ENCODE measurements at places on chromosomes 5 and 9.
A peak's percentile ranks its signal among the peaks of the same experiment; 100 is the strongest.

DNA sequence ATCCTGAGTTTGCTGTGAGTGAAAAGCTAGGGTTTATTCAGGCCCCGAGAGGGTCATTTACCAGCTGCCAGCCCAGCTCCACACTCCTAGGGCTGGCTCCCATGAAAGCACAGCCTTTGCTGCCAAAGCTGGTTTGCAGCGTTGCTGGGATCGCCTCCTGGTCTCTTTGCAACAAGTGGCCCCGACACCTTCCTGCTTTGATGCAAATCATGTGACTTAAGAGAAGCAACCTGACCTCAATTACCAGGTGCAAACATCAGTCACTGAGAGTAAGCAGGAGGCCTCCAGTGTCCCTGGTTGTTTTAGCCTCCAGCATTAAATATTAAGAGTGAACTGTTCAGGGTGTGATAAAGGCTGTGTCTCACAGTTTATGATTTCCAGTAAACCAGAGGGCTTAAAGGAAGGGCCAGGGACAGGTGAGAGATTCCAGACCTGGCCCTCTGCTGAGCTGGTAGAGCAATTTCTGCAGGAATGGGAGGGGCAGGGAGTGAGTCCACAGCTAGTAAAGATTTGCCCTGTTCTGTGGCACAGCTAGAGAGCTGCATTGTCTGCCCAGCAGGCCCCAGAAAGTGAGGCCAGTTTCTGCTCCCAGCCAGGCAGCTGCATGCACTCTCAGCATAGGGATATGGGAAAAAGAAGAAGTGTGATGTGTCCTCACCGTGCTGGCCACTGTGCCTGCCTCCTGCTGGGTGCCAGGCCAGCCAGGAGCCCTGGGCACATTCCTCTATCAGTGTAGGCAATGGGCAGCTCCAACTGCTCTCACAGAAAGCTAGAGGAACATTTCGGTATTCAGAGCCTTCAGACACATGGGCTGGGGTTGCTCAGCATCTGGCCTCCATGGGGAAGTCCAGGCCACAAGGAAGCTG, 58.0 kb downstream of the SLC22A5 start:
- DNase-seq: no peak

DNA sequence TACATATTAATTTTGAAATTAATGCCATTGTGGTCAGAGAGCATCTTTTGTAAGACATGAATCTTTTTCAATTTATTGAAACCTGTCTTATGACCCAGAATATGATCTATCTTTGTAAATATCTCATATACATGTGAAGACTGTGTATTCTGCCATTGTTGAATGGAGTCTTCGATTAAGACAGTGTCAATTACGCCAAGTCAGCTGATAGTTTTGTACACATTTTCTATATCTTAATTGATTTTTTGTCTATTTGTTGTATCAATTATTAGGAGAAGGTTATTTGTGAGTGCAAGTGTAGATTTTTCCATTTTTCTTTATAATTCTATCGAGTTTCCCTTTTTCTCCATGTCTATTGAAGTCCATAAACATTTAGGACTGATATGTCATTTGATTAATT, 471.6 kb downstream of the MED10 start:
- DNase-seq: no peak

DNA sequence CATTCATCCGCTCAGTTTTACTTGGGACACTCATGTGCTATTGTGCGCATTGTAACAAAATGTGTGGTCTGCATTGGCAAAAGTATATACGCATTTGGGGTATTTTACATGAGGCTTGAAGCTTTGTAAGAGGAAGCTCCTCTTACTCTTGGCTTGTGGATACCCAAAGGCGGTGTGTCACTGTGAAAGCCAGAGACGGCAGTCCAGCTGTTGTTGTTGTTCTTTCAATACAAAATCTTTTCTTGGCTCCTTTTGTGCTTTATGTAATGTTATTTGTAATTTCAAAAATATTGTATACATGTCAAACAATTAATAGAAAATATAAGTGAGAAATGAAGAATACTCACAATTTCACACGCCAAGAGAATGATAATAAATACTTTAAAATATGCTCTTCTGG, 128.3 kb upstream of the MOCS2 start:
- DNase-seq: no peak

- DNase-seq: no peak
Observed at GRCh38 chr9:78871452-78872331, 574.8 kb downstream of the PSAT1 start.

- no peak for DNase-seq
Observed at GRCh38 chr9:93451849-93452709, 594 bp downstream of the FAM120A start.

DNA sequence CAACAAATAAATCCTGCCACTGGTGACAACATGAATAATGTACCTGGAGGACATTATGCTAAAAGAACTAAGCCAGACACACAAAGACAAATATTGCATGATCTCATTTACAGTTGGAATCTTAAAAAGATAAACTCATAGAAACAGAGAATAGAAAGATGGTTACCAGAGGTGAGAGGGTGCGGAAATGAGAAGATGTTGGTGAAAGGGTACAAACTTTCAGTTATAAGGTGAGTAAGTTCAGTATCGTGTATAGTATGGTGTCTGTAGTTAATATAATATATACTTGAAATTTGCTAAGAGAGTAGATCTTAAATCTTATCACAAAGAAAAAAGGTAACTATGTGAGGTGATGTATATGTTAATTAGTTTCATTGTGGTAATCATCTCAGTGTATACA, 63.3 kb downstream of the PRRC1 start:
- no peak for DNase-seq

DNA sequence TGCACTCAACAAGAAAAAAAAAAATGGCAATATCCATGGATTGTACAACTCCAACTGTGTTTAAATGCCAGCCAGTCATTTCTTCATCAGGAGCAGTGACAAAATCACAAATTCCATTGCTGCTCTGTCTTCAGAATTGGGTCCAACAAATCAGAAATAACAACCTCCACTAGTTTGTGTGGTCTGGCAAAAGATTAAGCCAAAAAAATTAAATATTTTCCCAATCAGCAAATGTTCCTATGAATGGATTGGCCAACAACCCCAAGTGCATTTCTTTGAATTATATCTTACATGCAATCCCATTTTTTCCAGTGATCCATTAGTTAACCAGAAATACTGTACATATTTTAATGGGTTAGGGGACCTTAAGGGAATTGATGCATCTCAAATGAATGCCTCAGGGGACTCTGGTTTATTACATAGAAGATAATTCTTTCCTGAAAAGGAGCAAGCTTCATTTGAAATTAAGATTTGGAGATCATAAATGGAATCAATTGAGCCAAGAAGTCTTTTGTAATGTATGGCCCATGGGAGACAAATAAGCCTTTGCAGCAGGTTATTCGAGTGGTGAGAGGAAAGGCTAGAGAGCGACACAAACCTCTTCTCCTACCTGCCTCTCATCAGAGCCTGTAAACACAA, 131.8 kb downstream of the TLE1 start:
- DNase-seq: no peak

DNA sequence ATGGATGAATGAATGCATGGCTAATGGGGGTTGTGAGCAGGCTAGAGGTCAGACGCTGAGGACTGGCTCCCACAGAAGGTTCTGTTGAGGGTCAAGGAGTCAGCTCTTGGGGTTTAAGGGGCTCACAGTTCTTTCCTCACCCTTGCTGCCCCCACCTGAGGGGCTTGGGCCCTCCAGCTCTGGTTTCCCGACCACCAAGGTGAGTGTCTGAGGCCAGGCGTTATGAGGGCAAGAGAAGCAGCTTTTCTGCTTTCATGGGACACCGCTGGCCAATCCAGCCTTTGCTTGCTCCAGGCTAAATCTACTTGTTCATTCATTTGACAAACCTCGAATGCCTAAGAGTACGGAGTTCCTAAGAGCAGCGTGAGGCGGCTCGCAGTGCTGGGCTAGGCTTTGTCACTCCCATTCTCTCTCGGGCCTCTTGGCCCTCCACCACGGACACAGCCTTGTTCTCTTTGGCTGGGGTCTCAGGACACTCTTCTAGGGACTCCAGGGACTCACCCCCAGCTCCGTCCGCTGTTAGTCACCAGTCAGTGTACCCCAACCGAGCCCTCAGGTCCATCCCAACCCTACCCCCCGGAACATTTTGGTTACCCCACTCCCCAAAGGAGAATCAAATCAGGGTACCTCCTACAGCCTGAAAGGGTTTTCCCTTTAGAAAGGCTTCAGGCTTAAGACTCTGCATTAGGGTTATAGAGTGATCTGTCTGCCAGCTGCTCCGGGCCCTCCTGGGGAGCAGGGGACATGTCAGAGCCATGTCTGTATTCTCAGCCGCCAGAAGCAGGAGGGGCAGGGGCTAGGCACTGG, 210.1 kb upstream of the MVB12B start:
- no peak for DNase-seq

GRCh38 chr9:29456940-29457339, 1883.7 kb upstream of the C9orf72 start:
- DNase-seq: no peak

GRCh38 chr5:58860680-58861079, 277.8 kb downstream of the RAB3C start:
- DNase-seq: no peak

DNA sequence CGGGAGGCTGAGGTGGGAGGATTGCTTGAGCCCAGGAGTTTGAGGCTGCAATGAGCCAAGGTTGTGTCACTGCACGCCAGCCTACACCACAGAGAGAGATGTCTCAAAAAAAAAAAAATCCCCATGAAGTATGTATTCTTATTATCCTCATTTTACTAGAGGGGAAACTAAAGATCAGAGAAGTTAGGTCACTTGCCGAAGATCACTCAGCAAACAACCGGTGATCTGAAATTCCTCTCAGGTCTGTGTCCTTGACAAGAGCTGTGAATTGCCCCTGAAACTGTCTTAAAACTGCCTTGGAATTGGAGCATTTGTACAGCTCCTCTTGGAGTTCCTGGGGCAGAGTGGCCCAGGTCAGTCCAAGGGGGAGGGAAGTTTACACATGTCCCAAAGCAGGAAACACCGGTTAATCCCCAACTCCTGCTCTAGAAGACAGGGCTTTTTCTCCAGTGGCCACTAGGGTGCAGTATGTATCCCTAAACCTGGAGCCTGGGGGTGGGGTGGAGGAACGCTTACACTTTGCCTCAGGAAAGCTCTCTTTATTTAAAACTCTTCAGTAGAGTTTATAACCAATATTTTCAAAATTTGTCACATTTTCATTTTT, 27.6 kb downstream of the AQP7 start:
- peak; percentile 41 for DNase-seq

DNA sequence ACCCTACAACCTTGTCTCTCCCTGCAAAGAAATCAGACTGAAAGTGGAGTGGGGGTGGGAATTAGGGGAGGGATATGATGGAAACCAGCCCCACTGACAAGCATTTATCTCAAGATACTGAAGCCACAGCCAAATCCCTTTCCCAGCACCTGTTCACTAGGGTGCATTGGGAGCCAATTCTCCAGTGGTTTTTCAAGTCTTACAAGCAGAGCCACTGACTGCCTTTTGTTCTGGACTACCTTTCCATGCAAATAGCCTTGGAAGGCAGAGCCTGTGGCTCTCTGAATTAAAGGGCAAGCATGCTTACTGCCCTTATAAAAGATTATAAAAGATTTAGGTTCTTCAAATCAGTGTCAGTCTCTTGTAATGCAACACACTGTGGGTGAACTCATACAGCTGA, 8.8 kb upstream of the GGTA1 start:
- DNase-seq: no peak

DNA sequence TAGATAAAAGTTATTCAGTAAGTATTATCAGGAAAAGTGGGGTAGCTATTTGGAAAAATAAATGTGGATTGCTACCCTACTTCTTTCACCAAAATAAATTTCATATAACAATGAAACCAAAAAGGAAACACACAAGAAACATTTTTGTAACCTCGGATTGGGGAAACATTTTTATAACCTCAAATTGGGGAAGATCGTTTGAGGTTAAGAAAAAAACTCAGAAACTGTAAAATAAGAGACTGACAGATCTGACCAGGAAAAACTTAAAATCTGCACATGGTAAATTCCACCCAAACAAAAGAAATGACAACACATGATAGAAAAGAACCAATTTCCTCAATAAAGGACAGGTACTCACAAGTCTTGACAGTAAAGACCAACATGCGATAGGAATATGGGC, 13.5 kb downstream of the EFCAB9 start:
- no peak for DNase-seq

GRCh38 chr9:92616655-92617111, 53.2 kb downstream of the IPPK start:
- DNase-seq: no peak

DNA sequence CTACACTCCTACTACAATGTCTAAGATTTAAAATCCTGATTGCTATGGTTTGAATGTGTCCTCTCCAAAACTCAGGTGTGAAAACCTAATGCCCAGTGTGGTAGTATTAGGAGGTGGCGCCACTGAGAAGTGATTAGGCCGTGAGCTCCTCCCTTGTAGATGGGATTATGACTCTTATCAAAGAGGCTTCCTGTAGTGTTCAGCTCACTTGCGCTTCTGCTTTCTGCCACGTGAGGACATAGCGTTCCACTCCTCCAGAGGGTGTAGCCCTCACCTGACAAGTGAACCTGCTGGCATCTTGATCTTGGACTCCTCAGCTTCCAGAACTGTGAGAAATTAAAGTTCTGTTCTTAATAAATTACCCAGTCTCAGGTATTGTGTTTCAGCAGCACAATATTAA, 33.0 kb upstream of the WHRN start:
- no peak for DNase-seq

DNA sequence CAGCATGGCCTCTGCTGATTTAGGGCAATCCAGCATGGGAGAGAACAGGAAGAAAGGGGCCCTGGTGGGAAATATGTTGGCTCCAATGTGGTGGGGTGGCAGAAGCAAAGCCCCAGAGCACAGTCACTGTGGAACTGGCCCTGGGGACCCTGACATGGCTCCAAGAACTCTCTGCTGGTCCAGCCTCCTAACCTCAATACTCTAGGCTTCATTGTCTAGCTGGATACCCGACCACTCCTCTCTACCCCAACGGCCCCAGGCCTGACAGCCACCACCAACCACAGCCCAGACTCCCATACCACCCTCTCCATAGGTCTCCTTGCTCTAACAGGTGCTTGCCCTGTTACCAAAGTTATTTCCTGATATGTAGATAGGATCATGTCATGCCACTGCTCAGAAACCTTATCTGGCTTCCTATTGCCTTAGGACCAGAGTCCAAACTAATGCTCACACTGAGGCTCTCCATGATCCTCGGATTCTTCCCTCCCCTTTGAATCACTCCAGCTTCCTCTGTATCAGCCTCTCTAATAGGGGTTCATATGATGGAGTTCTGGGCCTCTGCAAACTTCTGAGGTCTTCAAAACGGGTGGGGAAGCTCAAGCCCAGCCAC, 12.9 kb downstream of the ACSL6 start:
- DNase-seq: no peak

- DNase-seq: no peak
Observed at GRCh38 chr5:58074222-58074621, 385.7 kb downstream of the PLK2 start.

DNA sequence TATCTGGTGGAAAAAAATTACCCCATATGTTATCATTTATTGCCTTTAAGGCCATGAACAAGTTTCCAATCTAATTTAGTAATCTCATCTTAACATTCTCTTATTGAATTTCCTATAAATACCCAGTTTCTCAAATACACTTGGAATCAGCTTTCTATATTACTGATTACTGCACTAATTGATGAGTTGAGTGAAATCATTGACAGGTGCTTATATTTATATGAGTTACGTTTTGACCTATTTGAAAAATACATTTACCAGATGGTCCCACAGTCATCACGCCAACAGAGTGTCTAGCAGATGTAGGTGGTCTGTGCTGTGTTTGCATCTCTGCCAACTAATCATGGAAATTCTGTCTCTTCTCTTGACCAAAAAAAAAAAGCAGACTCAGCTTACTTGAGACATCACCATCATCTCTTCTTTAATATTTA, 307.3 kb upstream of the NREP start:
- no peak for DNase-seq

- DNase-seq: no peak
Observed at GRCh38 chr5:132788508-132788907, 11.5 kb upstream of the SEPTIN8 start.

- no peak for DNase-seq
Observed at GRCh38 chr5:54317511-54318260, 7.3 kb upstream of the ARL15 start.
